SJCRH30 (cell line): ENCODE measurements at places on chromosomes 4 and X. TPM values are rescaled to one million over a fixed set of nuclear protein-coding genes. Genes with fewer than 3 reads are reported as not detected.

- peak; percentile 27 for DNase-seq
Measured at GRCh38 chr4:82284475-82284857, 89.3 kb downstream of the HNRNPD start.

DNA sequence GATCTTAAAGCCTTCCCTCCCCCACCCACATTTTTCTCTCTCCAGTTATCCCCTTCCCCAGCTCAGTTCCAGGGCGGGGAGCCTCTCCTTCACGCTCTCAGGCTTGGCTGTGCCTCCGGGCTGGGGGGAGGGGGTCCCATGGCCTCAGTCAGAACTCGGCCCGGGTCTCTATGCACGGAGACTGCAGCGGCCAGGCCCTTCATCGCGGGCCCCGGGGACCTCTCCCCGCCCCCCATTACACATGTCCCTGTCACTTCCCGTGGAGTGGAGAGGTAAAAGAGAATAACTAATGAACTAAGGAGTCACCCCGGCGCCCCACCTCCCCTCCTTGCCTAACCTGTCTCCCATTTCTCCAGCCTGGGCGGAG lies 838 bp upstream of the PRICKLE3 start:
- DNase-seq: no peak

- peak; percentile 37 for DNase-seq
Measured at GRCh38 chrX:107880054-107880610, 54.5 kb downstream of the MID2 start.

- DNase-seq: peak; percentile 50
Measured at GRCh38 chr4:40763228-40763716, 13.5 kb downstream of the NSUN7 start.

DNA sequence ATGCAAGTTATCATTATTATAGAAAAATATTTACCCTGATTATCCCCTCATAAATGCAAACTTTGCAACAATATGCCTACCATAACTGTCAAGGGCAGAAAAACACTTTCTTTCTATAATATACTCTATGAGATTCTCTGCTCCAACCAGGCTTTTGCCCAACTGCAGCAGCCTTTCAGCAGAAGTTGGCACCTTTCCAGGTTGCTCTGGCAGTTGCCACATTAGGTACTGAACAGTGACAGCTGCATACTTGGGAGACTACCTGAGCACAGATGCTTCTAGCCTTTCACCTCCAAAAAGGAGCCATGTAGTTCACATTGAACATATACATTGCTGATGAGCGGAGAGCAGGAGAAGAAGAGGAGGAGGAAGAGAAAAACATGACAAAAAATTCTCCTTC lies 69.5 kb upstream of the BRWD3 start:
- DNase-seq: peak; percentile 56

GRCh38 chr4:88441696-88442095 lies 15.2 kb upstream of the HERC5 start:
- no peak for DNase-seq

- DNase-seq: no peak
Measured at GRCh38 chr4:3249711-3250437, 915 bp downstream of the MSANTD1 start.

Gene SLC7A11
- total RNA-seq: 1.2 and 2.1 TPM in 2 replicates

DNA sequence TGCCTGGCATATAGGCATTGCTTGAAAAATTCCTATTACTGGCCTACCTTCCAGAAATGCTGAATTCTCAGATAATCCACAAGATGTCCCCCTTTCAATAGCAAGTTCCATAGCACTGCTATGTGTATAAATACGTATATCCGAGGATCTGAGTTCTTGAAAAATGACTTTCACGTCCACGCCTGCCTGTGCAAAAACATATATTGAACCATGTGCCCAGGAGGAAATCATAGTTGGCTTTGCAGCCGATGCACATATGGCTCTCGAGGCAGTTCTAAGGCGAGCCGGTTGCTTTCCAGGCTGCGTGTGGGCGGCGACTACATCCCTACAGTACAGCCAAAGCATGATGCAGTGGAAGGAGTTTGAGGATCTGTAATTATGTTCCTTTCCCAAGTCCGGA lies 55.4 kb upstream of the ESX1 start:
- DNase-seq: peak; percentile 0

Gene KLF8
- total RNA-seq: not detected in 2 replicates

Gene GLOD5
- not detected in 2 replicates for total RNA-seq

Gene ZXDA
- 1.0 and 1.3 TPM in 2 replicates for total RNA-seq

DNA sequence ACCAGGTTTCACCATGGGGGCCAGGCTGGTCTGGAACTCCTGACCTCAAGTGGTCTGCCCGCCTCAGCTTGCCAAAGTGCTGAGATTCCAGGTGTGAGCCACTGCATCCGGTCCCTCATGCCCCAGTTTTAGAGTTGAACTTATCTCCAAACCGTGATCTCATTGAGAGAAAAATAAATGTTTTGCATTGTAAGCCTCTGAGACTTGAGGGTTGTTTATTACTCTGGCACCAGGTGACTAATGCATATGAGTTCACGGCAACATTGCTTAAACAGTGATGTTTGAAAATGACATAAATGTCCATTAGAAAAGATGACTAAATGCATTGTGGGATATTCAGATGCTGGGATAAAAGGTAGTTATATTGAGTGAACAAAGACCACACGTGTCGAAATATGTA lies 22.9 kb upstream of the FAT1 start:
- no peak for DNase-seq

- no peak for DNase-seq
Measured at GRCh38 chrX:43666311-43666912, 10.3 kb downstream of the MAOA start.

DNA sequence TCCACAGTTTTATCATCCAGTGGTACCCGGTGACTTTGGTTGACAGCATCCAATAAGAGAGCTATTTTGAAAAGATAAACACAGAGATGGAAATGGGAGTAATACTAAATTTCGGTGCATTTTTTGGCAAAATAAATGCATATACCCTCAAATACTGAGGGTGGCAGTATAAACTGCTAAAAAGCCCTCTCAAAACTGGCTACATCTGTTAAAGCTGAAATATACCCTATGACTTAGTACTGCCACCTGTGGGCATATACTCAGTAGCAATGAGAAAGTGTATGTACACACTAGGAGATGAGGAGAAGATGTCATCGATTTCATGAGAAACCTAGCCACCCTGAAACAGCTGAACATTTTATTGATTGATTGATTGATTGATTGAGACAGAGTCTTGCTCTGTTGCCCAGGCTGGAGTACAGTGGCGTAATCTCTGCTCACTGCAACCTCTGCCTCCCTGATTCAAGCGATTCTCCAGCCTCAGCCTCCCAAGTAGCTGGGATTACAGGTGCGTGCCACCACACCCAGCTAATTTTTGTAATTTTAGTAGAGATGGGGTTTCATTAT lies 12.2 kb upstream of the TMEM128 start:
- DNase-seq: peak; percentile 41

- DNase-seq: no peak
Measured at GRCh38 chr4:24886596-24886995, 26.2 kb downstream of the CCDC149 start.

Gene SPANXA2
- total RNA-seq: not detected in 2 replicates

- no peak for DNase-seq
Measured at GRCh38 chrX:131783555-131784308, 239.4 kb upstream of the STK26 start.

DNA sequence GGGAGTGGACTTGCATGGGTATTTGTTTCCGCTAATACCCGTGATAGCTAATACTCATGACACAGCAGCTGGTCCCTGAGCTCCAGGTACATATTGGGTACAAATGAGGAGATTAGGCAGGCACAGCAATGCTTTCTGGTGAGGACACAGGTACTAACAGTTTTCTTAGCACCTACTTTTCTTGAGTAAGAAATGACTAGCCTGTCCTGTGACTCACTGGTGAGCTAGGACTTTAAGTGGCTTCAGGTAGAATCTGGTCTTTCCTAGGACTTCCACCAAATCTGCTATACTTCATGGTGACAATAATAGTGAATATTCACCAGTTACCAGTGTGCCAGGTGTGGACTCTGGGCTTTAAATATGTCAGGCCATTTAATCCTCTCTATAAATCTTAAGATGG lies 407.4 kb upstream of the NR3C2 start:
- DNase-seq: no peak

- no peak for DNase-seq
Measured at GRCh38 chr4:78659264-78659663, 107.7 kb downstream of the ANXA3 start.

GRCh38 chr4:125539691-125540090 lies 224.9 kb downstream of the FAT4 start:
- DNase-seq: no peak

- no peak for DNase-seq
Measured at GRCh38 chr4:185165605-185166063, 22.6 kb downstream of the SLC25A4 start.

DNA sequence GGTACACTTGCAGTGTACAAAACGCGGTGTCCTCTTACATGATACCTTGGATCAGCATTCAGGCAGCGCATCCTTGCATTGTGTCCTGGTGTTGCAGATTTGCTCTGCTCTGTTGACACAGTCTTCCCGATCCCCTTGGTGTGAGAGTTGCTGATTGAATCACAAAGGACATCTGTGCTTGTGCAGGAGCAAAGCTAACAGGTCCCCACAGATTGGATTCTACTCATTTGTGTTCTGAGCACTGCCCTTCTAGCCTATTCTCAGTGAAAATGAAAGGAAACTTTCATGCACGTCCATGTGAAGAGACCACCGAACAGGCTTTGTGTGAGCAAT lies 171.4 kb downstream of the FRMPD4 start:
- no peak for DNase-seq

DNA sequence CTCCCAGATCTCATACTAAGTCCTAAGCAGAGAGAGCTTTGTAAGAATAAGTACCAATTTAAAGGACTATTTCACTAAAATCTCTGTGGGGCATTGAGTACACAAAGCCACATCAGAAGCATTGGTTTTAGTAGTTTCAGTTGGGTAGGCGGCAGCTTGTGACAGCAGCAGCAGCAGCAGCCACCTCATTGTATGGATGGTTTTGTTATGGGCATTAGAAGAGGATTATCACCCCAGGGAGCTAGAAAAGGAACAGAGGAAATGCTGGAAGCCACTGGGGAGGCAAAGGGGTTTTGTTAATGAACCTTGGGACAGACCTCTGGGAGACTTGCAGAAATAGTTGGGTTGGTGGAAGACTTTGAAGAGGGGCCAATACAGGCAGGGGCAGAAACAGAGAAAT lies 93.9 kb upstream of the FRMPD3 start:
- peak; percentile 0 for DNase-seq

GRCh38 chrX:18701621-18702361 lies 5.7 kb upstream of the PPEF1 start:
- peak; percentile 51 for DNase-seq
